Endothelial cell (in vitro differentiated cells): ENCODE measurements at places on chromosomes 3 and 15.

DNA sequence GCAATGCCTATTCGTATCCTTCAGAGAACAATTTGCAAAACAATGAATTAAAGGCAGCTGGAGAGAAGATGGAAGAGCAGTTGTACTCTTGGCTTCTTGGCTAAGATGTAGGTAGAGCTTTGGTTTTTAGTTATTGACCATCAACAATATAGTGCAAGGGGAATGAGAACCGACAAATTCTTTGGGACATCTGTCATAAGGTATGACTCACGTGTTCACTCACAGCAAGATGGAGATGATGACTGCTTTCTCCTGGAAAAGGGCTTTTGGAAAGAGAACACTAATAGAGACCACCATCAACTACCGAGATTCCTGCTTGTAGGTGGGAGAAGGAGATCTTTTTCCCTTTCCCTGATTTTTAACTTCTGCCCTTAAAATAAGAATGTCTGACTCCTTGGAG lies 234.9 kb downstream of the NTRK3 start:
- no peak for DNase-seq

DNA sequence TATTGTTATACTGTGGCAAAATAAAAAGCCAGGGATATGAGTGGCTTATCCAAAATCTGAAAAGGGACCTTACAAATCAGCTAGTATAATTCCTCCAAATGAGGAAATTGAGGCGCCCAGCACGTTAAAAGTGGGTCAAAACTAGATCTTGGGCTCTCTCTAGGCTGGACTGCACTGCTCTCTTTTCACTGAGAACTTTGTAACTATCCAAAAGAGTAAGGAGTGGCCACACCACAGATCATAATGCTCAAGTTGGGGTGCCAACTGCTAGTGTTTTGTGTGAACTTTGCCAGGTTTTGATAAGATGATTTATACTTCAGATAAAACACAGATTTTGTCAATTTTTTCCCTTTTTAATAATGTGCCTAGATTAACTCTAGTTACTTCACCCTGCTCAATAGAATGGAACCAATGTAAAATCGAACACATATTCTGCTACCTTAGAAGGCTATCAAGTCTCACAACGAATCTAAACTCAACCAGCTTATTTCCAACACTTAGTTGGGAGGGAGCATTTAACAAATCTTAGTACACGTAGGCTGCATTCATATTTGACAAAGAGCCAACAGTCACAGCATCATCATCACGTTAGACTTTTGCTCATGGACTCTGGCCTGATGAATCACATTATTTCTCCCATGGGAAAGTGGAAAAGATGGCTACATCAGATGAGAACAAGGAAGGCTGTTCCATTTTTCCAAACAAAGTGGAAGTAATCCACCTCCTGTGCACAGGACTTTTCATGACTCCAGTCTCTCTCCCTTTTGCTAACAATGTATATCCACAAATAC lies 64.4 kb downstream of the ABI3BP start:
- DNase-seq, result no peak

DNA sequence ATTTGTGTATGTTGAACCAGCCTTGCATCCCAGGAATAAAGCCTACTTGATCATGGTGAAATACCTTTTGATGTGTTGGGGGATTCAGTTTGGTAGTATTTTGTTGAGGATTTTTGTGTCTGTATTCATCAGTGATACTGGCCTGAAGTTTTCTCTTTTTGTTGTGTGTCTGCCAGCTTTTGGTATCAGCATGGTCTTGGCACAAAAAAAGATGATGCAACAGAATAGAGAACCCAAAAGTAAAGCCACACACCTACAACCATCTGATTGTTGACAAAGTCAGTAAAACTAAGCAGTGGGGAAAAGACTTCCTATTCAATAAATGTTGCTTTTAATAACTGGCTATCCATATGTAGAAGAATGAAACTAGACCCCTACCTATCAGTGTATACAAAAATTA lies 77.6 kb downstream of the TCF12 start:
- DNase-seq, result no peak

- DNase-seq, result no peak
Observed at GRCh38 chr3:141081141-141081795, 30.1 kb downstream of the SPSB4 start.

GRCh38 chr3:50256978-50257890 lies 11.7 kb upstream of the SEMA3B start:
- peak; percentile 70 for DNase-seq

- DNase-seq, result no peak
Observed at GRCh38 chr3:187014417-187014864, 84.1 kb downstream of the ST6GAL1 start.

DNA sequence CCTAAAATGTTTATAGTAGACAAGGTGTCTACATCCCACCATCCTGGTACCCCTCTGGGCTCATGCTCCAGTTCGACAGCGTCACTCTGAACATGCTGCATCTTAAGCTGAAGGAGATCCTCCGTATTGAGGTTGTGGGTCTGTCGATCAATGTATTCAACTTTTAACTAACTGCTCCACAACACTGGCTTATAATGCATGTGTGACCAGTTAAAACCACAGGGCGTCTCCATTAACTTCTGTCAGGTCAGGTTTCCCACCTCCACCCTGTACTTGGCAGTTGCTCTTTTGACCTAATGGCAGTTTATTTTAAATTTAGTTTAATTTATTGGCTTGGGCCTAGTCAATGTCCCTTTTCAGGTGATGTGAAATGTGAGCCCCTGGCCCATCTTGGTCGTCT lies 17.8 kb upstream of the RARRES1 start:
- DNase-seq, result no peak

DNA sequence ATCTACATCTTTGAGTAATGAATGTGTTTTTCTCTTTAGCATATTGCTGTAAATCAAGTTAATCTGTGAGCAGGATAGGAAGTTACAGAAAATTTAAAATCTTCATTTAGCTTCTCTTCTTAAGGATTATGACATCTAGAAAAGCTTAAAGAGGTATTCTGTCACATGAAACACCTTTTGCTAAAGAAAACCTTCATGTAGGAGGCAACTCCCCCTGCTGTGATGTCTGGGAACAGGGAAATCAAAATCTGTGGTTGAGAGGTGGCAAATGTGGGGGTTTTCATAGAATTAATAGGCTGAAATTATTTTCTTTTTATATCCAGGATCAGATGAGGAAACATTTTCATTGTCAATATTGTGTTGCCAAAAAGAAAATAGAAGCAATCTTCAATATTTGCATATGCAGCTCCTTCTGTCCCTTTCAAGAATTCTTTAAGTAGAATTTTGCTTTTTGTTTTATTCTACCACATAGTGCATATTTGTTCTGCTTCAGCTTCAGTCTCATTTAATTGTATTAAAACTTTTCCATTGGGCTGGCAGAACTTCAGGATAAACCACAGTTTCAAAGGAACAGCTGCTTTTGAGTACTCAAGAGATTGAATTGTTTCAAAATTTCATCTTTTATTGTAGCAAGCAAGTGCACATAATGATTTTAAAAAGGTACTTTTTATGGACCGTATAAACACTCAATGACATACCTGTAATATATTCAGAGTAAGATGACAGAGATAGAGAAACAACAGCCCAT lies 128.4 kb downstream of the RAP2B start:
- DNase-seq, result no peak
